ENCODE measurements at places on chromosomes 3 and 15. TPM values are rescaled to one million over a fixed set of nuclear protein-coding genes. Genes with fewer than 3 reads are reported as not detected.

DNA sequence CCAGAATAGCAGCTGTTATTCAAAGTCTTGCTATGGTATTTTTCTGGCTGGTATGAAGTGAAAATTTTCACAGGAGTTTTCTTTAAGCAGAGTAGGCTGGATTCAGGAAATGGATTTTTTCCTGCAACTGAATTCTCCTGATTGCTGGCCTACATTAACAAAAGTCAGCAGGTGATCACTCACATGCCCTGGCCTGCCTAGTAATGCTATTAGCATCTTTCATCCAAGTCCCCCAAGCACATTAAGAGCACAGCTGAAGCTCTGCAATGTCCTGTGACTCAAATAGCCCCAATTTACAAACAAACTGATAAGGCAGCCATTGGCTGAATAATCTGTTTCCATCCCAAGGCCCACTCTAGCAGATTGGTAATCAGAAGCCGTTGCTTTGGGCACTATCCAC is 688.3 kb upstream of the LMCD1 start:
- no peak for DNase-seq

- no peak for DNase-seq
Observed at GRCh38 chr15:67144609-67145311, 79.4 kb downstream of the SMAD3 start.

GRCh38 chr3:99625237-99625622 is 13.2 kb upstream of the COL8A1 start:
- DNase-seq: no peak

- no peak for DNase-seq
Observed at GRCh38 chr15:34203305-34203704, 6.6 kb downstream of the KATNBL1 start.

- no peak for DNase-seq
Observed at GRCh38 chr15:26667222-26667988, 105.5 kb downstream of the GABRB3 start.

DNA sequence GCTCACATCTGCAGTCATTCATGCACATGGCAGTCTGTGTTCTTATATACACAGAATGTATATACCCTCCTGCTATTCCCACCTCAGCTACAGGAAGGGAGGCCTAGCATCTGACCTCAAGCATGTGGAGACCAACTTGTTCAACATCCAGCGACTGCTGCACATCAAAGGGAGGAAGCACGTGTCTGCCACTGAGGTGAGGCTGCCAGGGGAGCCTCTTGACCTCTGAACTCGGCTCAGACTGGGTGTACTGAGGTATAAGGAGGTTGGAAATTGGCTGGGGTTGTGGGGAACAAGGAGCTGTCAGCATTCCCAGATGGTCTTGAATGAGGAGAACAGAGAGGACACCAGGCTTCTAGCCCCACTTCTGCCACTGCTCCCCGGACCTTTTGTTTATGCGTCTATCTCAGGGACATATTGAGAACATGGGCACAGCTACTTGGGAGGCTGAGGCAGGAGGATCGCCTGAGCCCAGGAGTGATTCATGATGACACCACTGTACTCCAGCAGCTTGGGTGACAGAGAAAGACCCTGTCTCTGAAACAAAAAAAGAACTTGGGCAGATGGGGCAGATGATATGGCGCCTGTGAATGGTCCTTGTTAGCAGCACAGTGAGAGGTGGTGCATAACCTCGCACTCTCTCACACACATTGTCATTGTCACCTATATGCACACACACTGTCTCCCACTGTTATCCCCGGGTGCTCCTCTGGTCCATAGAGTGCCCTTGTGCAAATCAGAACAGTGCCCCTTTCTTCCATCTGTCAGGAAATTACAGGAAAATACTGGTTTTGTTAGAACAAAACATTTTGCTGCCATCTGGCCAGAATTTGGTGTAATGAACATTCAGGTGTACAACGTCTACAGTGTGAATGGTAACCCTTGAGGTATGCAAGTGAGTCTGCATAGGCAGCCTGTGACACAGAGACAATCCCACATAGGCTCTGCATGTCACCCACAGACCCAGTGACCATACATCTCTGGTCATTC is 5.4 kb downstream of the VILL start:
- DNase-seq: no peak

DNA sequence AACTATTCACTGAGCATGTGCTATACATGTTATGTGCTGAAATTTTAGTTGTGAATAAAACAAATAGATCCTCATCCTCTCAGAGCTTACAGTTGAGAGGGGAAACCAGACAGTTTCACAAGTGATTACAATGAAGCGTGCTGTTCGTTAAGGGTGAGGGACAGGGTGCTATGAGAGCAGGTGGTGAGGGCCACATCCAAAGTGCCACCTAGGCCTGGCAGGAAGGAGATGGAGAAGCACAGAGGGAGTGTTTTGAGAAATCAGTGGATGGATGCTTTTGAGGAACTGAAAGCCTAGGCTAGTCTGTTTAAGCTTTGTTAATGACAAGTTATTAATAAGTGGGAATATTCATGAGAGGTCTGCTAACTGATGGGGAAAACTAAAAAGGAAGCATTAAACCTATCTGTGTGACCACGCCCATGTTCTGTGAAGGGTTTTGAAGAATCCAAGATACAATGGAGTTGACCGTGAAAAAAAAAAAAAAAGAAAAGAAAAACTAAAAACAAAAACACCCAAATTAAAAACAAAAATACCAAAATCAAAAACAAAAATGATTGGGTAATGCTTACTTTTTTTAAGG is 7.3 kb downstream of the MCTP2 start:
- no peak for DNase-seq

DNA sequence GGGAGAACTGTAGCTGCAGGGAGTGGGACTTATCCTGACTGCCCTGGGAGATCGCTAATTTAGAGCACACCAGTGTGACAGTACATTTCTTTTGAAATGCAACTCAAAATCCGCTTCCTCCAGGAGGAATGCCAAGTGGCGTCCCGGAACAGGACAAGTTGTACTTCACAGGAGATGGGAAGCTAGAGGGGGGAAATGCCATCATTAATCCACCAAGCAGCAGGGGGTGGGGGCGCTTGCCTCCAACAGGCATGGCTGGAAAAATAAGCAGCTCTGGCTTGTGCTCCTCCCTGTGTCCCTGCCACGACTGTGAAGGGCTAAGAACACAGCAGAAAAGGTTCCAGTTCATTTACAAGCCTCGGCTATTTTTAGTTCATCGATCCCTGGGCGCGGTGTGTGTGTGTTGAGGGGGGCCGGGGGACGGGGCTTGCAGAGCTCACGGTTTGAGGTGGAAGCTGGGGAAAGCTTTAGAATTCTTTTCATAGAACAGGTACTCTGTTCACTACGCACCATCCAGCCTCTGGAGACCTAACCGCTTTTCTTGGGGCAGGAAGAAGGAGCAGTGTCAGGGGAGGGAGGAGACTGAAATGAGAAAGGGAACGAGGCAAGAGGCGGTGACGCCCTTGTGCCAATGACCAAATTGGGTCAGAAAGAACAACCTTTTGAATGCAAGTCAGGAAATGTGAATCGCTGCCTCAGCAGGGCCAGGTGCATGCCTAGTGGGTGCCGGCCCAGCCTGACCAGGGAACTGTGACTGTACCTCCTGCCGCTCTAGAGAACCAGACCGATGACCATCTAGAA is 51.8 kb upstream of the DGKG start:
- DNase-seq: peak; percentile 40

Gene GOLGA6A
- total RNA-seq: not detected

Gene RAB6B
- total RNA-seq: 0.33 TPM

All from A172 (cell line).